ENCODE measurements at places on chromosomes 1 and 21. TPM values are rescaled to one million over a fixed set of nuclear protein-coding genes. Genes with fewer than 3 reads are reported as not detected.

- DNase-seq = no peak
Observed at GRCh38 chr1:204880906-204881305, 10.2 kb downstream of the NFASC start.

GRCh38 chr1:3993619-3994375, 93.7 kb upstream of the C1orf174 start:
- no peak for DNase-seq

The MIER1 gene
- total RNA-seq = 15.3 TPM

GRCh38 chr1:97781762-97782337, 139.0 kb downstream of the DPYD start:
- peak; percentile 32 for DNase-seq

The C1orf141 gene
- total RNA-seq = not detected

DNA sequence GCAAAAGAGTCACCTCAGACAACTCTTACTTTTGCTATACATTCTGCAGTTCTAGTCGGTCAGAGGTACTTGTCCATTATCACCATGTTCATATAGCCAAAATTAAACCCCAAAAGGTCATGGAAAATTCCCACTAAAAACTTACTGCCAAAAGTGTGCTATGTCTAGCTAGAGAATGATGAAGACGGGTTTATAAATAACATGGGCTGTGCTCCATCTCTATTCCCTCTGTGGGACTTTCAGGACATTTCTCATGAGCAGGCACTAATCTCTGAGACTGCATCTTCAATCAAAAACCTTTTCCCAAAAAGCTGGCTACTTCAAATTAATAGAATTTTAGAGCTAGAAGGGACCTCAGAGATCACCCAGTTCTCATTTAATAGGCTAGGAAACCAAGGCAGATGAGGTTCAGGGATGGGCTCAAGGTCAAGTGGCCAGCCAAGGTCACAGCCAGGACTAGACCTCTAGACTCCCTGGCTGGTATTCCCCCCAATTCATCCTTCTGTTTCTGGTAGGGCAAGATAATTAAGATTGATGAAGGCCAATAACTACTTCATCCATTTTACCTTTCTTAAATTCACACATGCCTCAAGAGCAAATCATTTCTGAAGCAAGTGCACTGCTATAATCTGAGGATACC, 21.0 kb upstream of the MOB3C start:
- DNase-seq = no peak

- DNase-seq = no peak
Observed at GRCh38 chr1:25640646-25641328, 24.2 kb downstream of the MAN1C1 start.

DNA sequence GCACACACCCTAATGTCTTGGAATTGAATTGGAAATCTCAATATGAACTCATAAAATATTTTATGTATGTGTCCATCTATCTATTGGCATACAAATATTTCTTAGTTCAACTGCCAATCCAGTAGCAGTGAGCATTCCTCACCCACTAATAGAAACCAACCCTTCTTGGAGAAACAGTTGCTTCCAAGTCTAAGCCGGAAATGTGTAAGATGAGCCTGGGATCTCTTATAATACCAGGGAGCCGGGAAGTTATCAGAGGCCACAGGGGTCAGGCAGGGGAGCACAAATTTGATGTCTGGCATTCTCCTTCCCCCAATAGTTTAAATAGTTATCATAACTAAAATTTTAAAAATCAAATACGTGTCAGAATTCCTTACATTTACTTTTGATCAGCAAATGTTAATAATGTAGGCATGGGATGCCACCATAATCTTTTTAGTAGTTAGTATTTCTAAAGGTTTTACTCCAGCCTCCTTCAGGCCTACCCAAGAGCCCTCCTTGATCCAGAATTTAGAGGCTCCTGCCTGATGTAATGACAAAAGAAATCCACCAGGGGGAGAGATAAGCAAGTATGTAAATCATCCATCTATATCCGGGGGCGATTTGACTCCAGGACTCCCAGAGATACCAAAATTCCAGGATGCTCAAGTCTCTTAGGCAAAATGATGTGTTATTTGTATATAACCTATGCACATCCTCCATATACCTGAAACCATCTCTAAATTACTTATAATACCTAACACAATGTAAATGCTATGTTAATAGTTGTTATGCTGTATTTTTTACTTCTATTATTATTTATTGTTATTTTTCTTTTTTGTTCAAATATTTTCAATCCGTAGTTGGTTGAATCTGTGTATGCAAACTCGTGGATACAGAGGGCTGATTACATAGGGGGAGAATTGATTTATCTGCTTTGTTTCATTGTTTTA, 218.7 kb upstream of the COA6 start:
- peak; percentile 63 for DNase-seq

The FMO2 gene
- 0.20 TPM for total RNA-seq

GRCh38 chr1:21269461-21270085, 20.7 kb downstream of the ECE1 start:
- no peak for DNase-seq

- DNase-seq = peak; percentile 7
Observed at GRCh38 chr1:234111458-234112142, 207.1 kb downstream of the SLC35F3 start.

DNA sequence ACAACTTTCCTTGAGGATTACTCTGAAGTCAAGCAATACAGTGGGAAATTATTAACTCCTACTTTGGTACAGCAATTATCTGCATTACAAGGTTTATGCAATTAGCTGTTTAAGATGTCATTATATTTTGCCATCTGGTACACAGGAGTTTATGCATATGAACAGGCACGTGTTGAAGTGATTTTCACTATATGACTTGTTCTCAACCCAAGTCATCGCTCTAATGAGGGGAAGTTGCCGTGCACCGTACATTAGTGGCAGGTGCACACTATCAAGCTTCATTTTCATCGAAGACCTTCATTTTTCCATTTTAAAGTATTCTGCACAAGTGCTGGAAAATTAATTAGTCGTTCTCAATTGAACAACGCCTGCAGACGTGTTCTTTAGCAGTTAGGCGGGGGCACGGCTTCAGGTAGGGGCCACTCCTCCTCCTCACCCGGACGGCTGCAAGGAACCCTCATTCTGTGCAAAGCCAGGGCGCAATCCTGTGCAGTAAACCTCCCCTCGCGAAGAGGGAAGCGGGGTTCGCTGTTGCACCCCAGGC, 39.8 kb upstream of the NFIA start:
- DNase-seq = no peak
